ENCODE measurements at places on chromosomes 7 and 10. TPM values are rescaled to one million over a fixed set of nuclear protein-coding genes. Genes with fewer than 3 reads are reported as not detected.
A peak's percentile ranks its signal among the peaks of the same experiment; 100 is the strongest.

GRCh38 chr10:47094636-47095035 lies 183.4 kb downstream of the PTPN20 start:
- no peak overlapping the region for H3K4me3 ChIP-seq
- DNase-seq, result no peak
- H3K27me3 ChIP-seq, result no peaks in the 10 kb centered on the region
- peaks cover under 1% of the 10 kb centered on the region for H3K4me1 ChIP-seq
- no peak overlapping the region for H3K27ac ChIP-seq

DNA sequence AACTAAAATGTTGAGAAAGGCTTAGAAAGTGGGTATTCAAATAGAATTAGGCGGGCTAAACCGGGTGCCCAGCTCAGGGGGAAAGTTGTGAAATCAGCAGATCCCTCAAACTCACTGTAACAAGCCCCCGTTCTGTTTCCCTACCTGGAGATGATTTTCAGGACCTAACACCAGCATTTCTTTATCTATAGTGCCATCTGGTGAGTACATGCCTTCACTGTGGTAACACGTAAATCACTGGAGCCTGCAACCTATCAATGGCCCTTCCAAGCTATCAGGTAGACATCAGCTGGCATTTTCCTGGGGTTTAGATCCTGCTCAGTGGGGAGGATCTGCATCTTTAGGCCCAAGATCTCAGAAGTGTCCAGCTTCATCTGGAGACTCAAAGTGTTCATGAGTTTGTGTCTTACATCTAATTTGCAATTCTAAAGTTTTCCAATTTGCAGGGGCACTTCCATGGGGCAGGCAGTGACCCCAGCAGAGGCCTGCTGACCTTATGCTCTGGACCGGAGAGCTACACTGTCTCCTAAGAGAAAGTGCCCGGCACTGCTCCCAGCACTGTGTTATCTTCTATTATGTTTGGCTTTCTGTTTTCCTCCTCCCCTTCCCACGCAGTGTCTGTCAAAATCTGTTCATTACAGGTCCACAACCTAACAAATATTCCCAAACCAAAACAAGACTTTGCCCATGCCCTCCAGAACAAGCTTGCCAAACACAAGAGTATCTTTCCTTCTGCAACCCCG lies 132.5 kb downstream of the LSM5 start:
- H3K27ac ChIP-seq, result no peak overlapping the region
- no peak overlapping the region for H3K4me3 ChIP-seq
- H3K27me3 ChIP-seq, result peaks cover 8% of the 10 kb centered on the region
- no peak for DNase-seq
- H3K4me1 ChIP-seq, result no peaks in the 10 kb centered on the region

TMEM140 gene
- 12.7 TPM for total RNA-seq

DNA sequence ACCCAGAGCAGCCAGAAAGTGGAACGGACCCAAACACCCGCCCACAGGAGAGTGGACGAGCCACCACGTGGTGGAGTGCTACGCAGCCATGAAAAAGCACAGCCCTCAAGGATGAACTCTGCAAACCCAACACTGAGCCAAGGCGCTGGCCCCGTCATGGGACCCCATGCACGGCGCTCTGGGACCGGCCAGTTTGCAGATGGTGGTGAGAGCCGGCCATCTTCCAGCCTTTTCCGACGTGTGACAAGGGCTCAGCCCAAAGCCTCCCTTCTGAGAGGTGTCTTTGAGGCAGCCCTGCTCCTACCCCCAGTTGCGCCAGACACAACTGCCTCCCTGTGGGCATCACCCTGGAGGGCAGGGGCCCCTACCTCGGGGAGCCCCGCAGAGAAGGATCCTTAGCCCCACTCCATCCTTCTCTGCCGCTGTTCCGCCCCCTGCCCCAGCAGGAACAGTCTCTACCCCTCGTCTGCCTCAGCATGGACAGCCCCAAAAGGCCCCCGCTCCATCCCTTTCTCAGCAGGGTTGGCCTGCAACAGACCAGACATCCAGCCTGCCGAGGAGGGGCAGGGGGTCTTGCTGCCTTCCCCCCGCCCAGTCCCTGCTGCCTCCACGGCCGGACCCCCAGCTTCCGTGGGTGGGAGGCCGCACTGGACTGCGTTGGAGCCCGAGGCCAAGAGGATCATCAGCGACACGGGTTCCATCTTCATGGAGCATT lies 75.7 kb downstream of the MICALL2 start:
- no peaks in the 10 kb centered on the region for H3K4me1 ChIP-seq
- DNase-seq, result no peak
- no peak overlapping the region for H3K4me3 ChIP-seq
- H3K27me3 ChIP-seq, result peaks cover 25% of the 10 kb centered on the region
- H3K36me3 ChIP-seq, result no peaks in the 10 kb centered on the region

CRPPA gene
- 1.7 TPM for total RNA-seq

DNA sequence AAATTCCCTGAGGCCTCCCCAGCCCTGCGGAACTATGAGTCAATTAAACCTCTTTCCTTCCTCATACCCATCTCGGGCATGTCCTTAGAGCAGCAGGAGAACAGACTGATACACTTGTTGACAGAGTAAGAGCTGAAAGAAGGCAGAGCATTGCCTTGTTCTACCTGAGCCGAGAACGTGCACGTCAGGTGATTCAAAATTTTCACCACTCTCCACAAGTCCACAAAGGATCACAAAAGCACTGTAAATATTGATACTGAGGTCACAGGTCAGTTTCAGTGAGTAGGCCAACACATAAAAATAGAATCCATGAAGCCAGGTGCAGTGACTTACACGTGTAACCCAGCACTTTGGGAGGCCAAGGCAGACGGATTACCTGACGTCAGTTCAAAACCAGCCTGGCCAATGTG lies 27.8 kb downstream of the DCLRE1C start:
- H3K36me3 ChIP-seq, result peaks cover 41% of the 10 kb centered on the region
- DNase-seq, result no peak
- H3K4me3 ChIP-seq, result no peak overlapping the region

- no peak overlapping the region for H3K4me3 ChIP-seq
- H3K36me3 ChIP-seq, result peaks cover 14% of the 10 kb centered on the region
- H3K27ac ChIP-seq, result no peak overlapping the region
- peaks cover 51% of the 10 kb centered on the region for H3K4me1 ChIP-seq
- no peak for DNase-seq
Observed at GRCh38 chr7:2034291-2035201, 198.2 kb downstream of the MAD1L1 start.

DNA sequence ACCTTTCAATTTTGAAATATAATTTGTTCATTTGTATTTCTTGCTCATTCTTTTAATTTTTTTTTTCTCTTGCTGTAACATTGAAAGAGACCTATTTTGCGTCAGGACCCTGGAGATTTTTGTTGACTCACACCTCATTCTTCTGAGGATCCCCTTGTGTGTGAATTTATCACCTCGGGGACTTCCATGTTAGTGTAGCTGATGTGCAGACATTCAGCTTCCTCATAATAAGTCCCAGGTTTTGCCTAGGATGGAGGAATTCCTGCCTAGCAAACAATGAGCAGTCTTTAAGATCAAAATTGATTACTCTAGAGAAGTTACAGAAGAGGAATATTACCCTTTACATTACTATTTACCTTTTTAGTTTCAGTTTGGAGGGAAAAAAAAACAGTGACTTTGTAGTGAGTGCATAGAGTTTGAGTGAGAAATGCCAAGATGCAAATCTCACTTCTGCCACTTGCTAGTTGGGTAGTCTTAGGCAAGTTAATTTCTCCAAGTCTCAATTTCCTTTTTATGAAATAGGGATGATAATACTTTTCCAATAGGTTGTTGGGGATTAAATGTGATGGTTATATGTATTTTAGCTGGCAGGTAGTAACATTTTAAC lies 14.3 kb downstream of the TES start:
- H3K36me3 ChIP-seq, result peaks cover 10% of the 10 kb centered on the region
- no peaks in the 10 kb centered on the region for H3K27me3 ChIP-seq
- H3K27ac ChIP-seq, result peak overlapping the region; percentile 62
- peak overlapping the region; percentile 54 for H3K4me3 ChIP-seq

- H3K27me3 ChIP-seq, result peaks cover 7% of the 10 kb centered on the region
- no peak overlapping the region for H3K27ac ChIP-seq
- H3K4me1 ChIP-seq, result peaks cover 15% of the 10 kb centered on the region
- peaks cover 1% of the 10 kb centered on the region for H3K36me3 ChIP-seq
- no peak overlapping the region for H3K4me3 ChIP-seq
Observed at GRCh38 chr10:124911124-124912067, 30.5 kb upstream of the ZRANB1 start.

GRCh38 chr10:114869520-114869892 lies 47.9 kb downstream of the FHIP2A start:
- no peak for DNase-seq
- H3K4me3 ChIP-seq, result no peak overlapping the region
- no peak overlapping the region for H3K27ac ChIP-seq
- peaks cover 20% of the 10 kb centered on the region for H3K27me3 ChIP-seq
- peaks cover 2% of the 10 kb centered on the region for H3K4me1 ChIP-seq

DNA sequence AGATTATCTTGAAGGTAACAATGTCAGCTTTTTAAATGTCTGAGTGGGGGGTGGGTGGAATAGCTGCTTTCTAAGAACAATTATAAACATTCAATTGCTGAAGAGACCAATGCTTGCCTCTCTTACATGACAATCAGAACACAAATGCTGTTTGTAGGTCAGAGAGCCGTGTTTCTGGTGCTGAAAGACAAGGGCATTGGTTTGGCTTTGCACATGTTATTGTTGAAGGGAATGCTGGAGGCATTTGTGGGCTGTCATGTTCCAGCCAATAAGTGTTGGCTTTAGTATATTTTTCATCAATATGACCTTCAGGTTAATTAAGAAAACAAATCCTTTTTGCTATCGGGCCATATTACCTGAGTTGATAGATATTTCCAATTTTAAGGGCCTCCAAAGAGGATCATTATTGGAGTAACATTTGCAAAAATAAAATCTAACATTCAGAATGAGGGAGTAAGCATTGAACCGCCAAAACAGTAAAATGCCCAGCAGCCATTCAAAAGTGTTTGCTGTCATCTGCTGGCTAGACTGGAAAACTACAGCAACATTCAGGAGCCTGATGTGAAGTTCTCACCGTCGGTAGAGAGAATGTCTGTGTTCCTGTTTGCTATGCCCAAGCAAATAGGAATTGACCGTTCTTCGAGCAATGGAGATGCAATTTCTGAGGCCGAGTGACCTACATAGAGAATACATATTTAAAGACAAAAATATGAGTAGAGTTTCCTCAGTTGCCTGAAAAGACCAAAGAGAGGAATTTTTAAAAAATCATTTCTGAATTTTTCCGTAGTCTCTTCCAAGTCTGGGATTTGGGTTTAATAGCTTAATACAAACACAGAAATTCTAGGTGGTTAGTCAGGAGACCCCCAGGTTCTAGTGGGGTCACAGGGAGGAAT lies 118.9 kb downstream of the APBB1IP start:
- peaks cover 26% of the 10 kb centered on the region for H3K36me3 ChIP-seq
- peak; percentile 19 for DNase-seq
- no peaks in the 10 kb centered on the region for H3K27me3 ChIP-seq
- H3K4me1 ChIP-seq, result peaks cover 2% of the 10 kb centered on the region

GRCh38 chr7:150715738-150716137 lies 675 bp upstream of the GIMAP1 start:
- no peak for DNase-seq
- H3K27ac ChIP-seq, result peak overlapping the region; percentile 83
- H3K36me3 ChIP-seq, result peaks cover 45% of the 10 kb centered on the region
- peaks cover 35% of the 10 kb centered on the region for H3K4me1 ChIP-seq

DNA sequence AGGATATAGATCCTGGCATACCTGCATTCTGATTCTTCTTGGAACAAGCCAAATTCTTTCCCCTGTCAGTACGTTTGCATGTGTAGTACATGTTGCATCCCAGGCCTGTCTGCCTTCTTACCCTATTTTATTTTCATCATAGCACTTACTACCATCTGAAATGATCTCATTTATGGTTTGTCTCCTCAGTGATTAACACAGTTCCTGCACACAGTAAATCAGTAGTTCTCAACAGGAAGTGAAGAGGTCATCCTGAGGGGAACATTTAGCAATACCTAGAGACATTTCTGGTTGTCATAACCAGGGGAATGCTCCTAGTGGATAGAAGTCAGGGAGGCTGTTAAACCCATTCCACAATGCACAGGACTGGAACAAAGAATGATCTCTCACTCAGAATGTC lies 38.2 kb upstream of the SLC26A4 start:
- H3K4me1 ChIP-seq, result no peaks in the 10 kb centered on the region
- H3K4me3 ChIP-seq, result no peak overlapping the region
- H3K36me3 ChIP-seq, result peaks cover 2% of the 10 kb centered on the region
- DNase-seq, result no peak

IGF2BP3 gene
- total RNA-seq, result 0.41 TPM

DNA sequence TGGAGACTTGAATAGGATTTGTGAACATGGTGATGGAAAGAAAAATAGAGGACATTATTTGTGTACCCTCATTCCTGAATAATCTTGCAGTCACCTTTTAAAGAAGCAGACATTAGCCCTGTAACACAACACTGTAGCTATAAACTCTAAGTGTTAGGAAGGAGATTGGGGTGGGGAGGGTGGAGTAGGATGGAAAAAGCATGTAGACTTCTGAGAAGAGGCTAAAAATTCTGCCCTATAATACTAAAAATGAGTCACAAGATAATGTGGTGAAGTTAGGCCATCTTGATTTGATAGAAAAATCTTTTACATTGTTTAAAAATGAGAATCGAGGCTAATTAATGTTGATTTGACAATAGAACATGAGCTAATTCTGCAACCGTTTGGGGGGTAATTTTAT lies 128.8 kb downstream of the LCOR start:
- H3K36me3 ChIP-seq, result peaks cover 8% of the 10 kb centered on the region
- DNase-seq, result no peak
- H3K4me1 ChIP-seq, result peaks cover 13% of the 10 kb centered on the region
- no peak overlapping the region for H3K4me3 ChIP-seq

All from activated naive CD8-positive, alpha-beta T cell treated with anti-CD3 and anti-CD28 coated beads for 36 hours (primary cell).